ENCODE measurements at places on chromosomes 5 and 9.

- peak; percentile 28 for DNase-seq
Observed at GRCh38 chr9:116580853-116581252, 106.3 kb upstream of the TRIM32 start.

- no peak for DNase-seq
Observed at GRCh38 chr9:69198521-69199220, 24.6 kb downstream of the TJP2 start.

GRCh38 chr5:58382131-58382534 is 77.8 kb downstream of the PLK2 start:
- DNase-seq: no peak

DNA sequence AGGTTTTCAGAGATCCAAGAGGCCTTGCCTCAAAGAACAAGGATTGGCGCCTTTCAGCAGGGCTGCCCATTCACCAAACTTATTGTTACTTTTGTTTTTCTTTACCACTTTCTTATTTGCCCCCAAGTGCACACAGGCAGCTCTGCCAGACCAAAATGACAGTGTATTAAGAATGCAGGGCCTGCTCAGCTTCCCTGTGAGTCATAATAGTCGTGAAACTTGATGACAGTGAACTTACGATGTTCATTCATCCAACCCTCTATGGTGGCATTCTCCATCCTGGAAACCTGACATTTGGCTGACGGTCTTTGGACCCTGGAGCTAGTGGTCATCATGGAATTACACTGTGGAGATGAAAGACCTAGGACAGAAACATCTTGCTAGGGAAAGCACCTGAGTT is 44.3 kb downstream of the UBE2QL1 start:
- DNase-seq: peak; percentile 28

GRCh38 chr9:71549023-71549422 is 219.3 kb downstream of the CEMIP2 start:
- DNase-seq: no peak

DNA sequence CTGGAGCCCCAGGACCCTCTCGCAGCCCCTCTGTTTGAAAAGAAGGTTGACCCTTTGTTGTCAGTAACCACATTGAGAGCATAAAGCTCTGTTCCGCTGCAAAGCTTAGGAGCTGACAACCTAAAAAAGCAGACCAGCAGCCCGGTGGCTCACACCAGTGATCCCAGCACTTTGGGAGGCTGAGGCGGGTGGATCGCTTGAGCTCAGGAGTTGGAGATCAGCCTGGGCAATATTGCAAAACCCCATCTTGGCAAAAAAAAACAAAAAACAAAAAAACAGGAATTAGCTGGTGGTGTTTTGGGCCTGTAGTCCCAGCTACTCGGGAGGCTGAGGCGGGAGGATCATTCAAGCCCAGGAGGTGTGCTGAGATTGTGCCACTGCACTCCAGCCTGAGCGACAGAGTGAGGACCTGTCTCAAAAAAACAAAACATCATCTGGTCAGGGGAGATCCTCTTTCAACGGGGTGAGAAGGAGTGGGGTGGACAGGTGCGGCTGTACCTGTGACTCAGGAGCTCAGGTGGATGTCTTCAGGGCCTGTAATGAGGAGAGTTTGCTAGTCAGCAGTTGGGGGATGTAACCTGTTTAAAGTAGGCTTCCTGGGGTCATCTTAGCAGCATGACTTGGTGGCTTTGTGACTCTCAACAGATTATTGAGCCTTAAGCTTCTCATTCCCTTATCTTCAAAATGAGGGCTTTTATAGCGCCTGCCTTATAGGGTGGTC is 694 bp upstream of the REEP2 start:
- DNase-seq: no peak

- no peak for DNase-seq
Observed at GRCh38 chr5:133664422-133664821, 52.1 kb upstream of the FSTL4 start.

DNA sequence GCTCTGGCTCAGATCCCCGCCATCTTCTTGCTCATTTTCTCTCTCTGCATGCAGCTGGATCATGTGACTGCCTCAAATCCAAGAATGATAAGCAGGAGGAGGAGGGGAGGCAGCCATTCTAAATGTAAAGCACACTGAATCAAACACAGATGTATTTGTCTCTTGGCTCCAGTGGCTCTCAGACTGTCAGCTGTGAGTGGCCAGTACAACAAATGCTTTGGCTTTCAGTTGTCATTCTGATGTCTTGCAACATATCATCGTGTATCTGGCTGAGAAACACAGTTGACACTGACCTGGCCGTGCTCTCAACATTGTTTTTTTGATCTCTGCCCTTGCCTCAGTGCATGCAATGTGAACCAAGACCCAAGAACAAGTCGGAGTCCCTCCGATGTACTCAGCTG is 233.1 kb downstream of the ADAMTSL1 start:
- peak; percentile 54 for DNase-seq

- no peak for DNase-seq
Observed at GRCh38 chr5:105931881-105932421, 1738.8 kb downstream of the EFNA5 start.

GRCh38 chr5:109163336-109163735 is 246.4 kb downstream of the PJA2 start:
- DNase-seq: no peak

- no peak for DNase-seq
Observed at GRCh38 chr5:3047212-3047774, 295.8 kb upstream of the IRX2 start.

DNA sequence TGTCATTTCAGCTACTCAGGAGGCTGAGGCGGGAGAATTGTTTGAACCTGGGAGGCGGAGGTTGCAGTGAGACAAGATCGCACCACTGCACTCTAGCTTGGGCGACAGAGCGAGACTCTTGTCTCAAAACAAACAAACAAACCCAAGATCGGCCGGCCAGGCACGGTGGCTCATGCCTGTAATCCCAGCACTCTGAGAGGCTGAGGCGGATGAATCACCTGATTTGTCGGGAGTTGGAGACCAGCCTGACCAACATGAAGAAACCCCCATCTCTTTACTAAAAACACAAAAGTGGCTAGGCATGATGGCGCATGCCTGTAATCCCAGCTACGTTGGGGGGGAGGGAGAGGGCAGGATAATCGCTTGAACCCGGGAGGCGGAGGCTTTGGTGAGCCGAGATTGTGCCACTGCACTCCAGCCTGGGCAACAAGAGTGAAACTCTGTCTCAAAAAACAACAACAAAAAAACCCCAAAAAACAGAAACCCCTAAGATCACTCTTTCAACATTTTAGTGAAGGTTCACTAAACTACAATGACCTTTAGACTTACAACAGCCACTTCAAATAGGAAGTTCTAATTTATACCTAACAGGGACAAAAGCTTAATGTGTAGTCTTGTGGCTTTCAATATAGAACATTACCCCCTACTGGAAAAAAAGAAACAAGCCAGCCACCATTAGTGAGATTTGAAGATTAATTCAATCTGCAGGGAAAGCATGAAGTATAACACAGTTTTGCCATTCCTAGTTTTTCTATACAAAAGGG is 7.0 kb downstream of the HSPA9 start:
- DNase-seq: no peak

- no peak for DNase-seq
Observed at GRCh38 chr9:81581986-81582385, 107.4 kb downstream of the TLE1 start.

DNA sequence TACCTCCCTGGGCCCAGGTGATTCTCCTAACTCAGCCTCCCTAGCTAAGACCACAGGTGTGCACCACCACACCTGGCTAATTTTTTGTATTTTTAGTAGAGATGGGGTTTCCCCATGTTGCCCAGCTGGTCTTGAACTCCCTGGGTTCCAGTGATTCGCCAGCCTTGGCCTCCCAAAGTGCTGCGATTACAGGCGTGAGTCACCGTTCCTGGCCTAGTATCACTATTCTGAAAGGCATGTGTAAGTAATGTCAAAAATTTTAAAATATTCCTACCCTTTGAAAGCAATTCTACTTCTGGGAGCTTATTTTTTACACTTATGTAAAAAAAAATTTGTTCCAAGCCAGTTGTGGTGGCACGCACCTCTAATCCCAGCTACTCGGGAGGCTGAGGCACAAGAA is 27.1 kb upstream of the TLE1 start:
- no peak for DNase-seq

- DNase-seq: no peak
Observed at GRCh38 chr5:28301712-28302111, 1263.3 kb upstream of the CDH9 start.

DNA sequence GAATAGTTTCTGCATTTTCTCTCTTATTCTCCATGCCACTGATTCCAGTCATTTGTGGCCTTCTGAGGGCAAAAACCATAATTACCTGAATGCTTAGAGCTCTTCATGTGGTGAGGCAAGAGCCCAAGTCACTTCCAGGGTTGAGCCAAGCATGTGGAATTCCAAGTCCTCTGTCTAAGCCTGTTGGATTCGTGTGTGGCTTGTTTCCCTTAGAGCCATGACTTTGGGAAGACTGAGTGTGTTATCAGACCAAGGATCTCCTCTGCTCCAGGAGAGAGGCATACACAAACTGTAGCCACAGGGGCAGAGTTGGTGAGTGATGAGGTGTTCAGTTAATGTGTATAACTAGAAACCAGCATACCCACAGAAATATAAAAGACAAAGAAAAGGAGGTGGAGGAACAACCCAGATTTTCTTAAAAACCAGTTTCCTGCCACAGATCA is 27.1 kb downstream of the SLC22A5 start:
- DNase-seq: no peak

DNA sequence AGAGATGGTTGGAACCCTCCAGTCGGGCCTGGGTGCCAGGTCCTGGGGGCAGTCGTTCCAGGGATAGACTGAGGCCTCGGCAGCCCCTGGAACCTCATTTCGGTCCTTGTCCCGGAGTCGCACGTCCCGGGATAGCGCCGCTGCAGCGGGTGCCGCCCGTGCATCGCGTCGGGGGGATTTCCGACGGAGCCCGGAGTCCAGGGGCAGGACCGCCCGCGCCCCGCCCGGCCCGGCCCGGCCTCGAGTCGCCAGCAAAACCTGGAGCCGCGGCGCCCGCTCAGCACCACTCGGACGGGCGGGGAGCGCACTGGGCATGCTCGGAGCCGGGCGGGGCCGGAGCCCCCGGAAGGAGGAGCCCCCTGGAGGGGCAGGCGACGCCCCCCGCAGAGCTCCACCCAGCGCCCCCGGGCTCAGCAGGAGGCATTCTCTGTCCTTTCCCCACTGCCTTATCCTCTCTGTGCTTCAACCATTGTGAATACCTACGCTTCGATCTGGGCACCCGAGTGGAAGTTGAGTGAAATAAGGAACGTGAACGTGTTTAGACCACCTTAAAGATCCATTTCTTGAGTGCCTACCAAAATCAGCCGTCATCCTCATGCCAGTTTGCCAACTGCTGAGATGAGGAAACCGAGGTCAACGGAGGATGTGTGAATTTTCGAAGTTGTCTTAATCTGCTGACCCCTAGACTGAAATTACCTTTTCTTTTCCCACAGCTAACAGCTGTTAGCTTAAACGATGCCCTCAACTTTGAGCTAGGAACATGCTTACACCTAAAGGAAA is 1.7 kb upstream of the PTPN3 start:
- DNase-seq: peak; percentile 67

GRCh38 chr9:2679011-2679410 is 38.3 kb upstream of the KCNV2 start:
- DNase-seq: no peak

- no peak for DNase-seq
Observed at GRCh38 chr5:76278261-76278789, 124.8 kb upstream of the IQGAP2 start.

DNA sequence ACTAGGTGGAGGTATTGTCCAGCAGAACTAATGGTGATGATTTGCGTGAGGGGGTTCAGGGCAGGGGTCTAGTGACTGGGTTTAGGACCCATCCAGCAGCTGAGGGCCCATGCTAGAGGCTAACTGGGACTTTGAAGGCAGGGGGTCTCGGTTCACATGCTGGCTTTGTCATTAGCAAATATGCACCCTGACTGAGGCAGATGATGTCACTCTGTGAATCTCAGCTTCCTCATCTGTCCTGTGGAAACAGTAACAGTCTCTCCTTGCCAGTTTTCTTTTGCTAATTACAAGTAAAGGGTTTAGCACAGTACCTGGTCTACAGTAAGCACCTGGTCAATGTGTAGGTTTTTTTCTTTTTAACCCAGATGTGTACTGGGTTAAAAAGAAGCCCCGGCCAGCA is 5.2 kb downstream of the SH2D3C start:
- DNase-seq: no peak

DNA sequence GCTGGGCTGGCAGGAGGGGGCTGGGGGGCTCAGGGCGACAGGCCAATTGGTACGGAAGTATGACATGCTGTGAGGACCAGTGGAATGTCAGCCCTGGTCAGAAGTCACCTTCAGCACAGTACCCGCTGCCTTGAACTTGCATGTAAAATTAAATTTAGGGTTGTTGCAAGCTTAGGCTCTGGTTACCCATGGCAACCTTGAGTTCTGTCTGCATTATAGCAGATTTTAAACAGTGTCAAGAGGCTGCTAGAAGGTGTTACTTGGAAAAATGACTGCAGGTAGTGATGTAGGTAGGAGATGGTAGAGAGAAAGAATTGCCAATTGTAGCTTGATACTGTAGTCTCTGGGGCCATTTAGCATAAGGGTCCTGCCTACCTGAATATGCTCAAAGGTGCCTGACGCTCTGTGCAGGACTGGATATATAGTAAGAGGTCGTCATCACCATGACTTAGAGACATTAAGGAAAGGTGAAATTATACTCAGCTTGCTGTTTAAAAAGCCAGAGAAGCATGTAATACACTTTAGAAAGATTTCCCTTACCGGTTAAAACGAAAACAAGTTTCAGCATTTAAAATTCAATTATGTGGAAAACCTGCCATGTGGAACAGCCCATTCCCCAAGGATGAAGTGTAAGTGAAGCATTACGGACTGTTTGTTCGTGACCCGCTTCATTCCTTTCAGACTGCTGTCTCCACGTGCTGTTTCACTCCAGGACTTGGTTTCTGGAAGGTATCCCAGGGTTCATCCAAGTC is 169.0 kb downstream of the PDZD2 start:
- no peak for DNase-seq

DNA sequence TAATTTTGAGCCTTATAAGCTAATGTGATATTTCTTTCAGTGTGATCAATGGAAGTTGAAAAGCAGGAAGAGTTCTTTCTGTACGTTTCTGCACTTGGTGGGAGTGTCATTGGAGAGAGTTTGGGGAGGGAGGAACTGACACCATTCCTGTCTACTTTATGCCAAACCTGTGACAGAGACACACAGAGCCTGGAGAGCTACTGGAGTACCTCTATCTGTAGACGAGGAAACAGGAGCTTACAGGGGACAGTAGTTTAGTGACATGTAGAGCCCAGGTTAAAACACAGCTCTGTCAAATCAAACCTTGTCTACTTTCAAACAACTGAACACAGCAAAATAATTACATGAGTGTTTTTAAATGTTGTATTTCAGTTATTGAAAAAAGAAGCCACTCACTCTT is 103.6 kb downstream of the PDE4D start:
- no peak for DNase-seq

DNA sequence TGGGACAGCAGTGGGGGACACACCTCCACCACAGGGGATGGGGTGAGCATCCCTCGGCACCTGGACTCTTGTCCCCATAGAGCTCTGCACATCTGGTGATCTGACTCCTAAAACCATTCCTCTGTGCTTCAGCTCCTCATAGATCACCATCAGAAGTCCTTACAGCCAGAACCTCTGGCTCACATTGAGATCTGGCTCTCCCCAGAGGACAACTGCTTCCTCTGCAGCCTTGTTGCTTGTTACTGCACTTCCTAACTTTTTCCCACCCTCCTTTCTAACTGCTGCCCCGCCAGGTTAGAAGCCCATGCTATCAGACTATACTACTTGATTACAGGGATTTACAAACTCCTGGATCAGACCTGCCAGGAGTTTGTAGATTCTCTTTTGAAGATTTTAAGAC is 64.5 kb downstream of the ARSB start:
- DNase-seq: peak; percentile 44

Measured in femur (tissue), 1 donor.